ENCODE measurements at places on chromosomes 16 and 17.

- no peak for DNase-seq
Measured at GRCh38 chr16:53805752-53806151, 101.8 kb downstream of the FTO start.

- DNase-seq: peak; percentile 62
Measured at GRCh38 chr16:69132424-69133252, at the start of the genes CHTF8 and UTP4. TSS of gene CHTF8 (minus strand) at chr16:69132588. CDS start at chr16:69121458, 11,130 bp downstream. TSS of gene UTP4 (plus strand) at chr16:69132649. CDS start at chr16:69133460, 811 bp downstream.

GRCh38 chr17:36686123-36686669 lies 84.8 kb downstream of the MRM1 start:
- DNase-seq: no peak

DNA sequence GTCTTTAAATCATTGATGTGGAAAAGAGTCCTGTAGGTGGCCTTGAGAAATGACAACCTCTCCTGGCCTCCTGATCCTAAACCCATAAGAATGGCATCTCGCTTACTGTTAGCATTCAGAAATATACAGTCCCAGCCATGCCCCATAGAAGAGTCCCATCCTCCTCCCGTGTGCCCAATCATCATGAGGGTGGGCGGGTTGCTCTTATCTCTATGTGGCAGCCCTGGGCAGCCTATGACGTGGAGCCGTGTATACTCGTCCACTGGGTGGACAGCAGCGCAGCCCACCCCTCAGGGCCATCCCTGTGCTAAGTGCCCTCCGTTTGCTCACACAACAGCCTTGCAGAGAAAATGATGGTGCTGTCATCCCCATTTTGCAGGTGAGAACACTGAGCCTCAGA lies 105.3 kb downstream of the AMFR start:
- DNase-seq: no peak

- DNase-seq: no peak
Measured at GRCh38 chr17:21166595-21167210, 39.9 kb downstream of the DHRS7B start.

DNA sequence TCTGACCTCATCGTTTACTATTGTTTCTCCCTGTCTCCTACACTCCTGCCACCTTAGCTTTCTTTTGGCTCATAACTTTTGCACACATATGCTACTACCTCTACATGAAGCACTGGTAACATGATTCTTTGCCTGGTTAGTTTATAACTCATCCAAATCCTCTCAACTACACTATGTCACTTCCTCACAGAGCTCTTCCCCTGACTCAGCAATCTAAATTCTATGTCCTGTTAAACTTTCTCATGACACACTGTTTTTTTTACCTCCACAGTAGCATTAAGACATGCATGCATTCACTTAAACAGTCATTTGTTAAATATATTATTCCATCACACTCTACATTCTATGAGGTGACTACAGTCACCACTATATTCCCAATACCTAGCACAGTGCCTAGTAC lies 19.7 kb downstream of the APPBP2 start:
- no peak for DNase-seq

DNA sequence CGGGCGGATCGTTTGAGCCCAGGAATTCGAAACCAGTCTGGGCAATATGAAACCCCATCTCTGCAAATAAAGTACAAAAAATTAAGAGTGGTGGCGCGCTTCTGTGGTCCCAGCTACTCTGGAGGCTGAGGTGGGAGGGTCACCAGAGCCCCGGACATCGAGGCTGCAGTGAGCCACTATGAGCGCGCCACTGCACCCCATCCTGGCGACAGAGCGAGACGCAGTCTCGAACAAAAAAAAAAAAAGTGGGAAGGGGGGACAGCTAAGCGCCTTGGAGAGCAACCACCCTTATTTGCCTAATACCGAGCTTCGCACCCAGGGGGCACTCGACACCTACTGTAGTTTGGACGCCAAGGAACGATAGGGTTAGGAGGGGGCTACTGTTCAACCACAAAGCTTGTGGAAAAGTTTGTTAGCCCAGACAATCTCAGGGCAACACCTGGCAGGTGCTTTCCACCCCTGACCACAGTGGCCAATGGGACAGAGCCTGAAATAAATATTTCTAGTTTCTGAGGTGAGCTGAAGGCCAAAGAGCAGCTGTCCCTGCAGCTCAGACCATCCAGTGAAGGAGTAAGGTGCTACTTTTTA lies 847 bp upstream of the PSMC3IP start:
- DNase-seq: peak; percentile 37

DNA sequence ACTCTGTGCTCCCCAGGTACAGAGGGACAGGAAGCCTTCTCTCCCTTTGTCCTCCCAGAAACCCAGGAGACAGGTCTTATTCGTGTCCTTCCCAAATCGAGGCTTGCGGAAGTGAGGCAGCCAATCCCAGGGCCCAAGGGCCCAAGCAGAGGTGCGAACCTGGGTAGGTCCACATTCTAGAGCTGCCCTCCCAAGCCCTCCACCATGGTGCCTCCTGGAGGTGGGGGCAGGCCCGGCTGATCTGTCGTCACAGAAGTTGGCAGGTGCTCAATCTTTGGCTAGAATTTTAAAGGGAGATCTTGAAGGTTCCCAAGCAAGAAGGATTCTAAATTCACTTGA lies 21.5 kb downstream of the MRC2 start:
- no peak for DNase-seq

- peak; percentile 49 for DNase-seq
Measured at GRCh38 chr16:71610936-71611871, 14.8 kb upstream of the MARVELD3 start.

GRCh38 chr17:7250695-7251627 lies 573 bp downstream of the CTDNEP1 start:
- DNase-seq: no peak

- no peak for DNase-seq
Measured at GRCh38 chr17:74118504-74118903, 85.0 kb upstream of the RPL38 start.

DNA sequence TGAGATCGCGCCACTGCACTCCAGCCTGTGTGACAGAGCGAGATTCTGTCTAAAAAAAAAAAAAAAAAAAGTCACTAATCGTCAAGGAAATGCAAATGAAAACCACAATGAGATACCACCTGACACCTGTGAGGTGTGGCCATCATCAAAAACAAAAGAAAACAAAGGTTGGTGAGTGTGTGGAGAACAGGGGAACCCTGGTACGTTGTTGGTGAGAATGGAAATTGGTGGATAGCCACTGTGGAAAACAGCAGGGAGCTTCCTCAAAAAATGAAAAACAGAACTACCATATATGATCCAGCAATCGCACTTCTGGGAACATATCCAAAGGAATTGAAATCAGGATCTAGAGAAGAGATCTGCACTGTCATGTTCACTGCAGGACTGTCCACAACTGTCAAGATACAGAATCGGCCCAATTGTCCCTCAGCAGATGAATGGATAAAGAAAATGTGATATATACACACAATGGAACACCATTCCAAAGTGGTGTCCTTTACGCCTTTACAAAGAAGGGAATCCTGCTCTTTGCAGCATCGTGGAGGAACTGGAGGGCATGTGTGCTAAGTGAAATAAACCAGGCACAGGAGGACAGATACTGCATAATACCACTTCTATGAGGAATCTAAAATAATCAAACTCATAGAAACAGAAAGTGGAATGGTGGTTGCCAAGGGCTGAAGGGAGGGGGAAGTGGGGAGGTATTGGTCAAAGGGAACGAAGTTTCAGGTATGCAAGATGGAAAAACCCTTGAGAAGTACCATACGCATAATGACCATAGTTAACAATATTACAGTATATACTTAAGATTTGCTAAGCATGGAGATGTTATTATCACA lies 63.5 kb upstream of the PLCG2 start:
- no peak for DNase-seq

- no peak for DNase-seq
Measured at GRCh38 chr16:22688463-22688862, 125.5 kb upstream of the HS3ST2 start.

DNA sequence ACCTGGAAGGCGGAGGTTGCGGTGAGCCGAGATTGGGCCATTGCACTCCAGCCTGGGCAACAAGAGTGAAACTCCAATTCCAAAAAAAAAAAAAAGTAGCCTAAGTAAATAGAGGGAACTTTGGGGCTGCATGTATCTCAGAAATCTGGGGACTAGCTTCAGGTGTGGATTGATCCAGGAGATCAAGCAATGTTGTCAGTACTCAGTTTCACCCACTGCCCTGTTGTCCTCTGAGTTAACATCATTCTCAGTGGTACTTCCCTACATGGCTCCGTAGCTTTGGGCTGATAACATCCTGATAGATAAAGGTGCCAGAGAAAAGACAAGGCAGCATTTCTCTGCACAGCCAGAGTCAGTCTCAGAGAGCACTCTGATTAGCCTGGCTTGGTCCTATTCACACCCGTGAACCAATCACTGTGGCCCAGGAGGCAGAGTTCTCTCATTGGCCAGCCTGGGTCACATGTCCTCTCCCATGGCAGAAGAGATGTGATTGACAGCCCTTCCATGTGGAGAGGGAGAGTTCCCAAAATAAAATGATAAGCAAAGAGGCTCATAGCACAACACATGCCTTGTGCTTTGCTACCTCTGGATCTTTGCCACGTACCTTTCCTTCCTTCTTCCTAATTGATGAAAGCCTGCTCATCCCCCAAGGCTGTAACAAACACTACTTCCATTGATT lies 99.6 kb downstream of the ABCC1 start:
- no peak for DNase-seq

GRCh38 chr17:28712032-28712704 lies 480 bp upstream of the PROCA1 start:
- no peak for DNase-seq

GRCh38 chr17:73278465-73279453 lies 17.1 kb upstream of the CPSF4L start:
- no peak for DNase-seq

Data from nucleus accumbens (tissue), 56 donors.